ENCODE measurements at places on chromosomes 3 and 15.

- DNase-seq, result no peak
These were observed 12.3 kb downstream of the P2RY12 start for GRCh38 chr3:151372063-151372820.

DNA sequence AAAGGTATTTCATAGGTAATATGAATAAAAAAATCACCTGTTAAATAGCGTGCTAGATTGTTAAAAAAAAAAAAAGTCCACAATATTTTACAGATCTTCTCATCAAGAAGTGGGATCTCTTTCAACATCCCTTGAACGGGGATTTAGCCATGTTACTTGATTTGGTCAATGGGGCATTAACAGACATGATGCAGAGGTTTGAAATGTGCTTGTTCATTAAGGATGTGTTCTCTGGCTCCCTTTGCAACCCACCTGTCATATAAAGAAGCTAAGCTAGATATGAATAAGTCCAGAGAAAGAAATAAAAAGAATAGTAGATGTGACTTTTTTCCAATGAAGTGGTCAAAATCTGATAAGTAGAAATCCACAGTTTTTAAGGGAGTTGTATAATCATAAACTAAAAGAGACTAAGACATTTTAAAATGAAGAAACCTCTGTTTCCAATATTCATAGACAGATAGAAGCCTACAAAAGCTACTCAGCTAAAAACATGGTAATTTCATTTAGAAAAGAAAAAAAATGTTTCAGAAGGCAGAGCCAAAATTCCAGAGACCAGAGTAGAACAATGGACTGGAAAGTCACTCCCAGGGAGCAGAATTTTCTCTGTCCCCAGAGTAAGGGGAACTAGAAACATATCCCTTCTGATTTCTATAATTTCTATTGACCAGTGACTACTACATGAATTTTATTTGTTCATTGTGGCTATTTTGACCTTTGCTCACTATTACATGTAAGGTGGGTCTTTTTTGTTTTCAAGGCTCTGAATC is 79.2 kb downstream of the PLSCR2 start:
- no peak for DNase-seq

DNA sequence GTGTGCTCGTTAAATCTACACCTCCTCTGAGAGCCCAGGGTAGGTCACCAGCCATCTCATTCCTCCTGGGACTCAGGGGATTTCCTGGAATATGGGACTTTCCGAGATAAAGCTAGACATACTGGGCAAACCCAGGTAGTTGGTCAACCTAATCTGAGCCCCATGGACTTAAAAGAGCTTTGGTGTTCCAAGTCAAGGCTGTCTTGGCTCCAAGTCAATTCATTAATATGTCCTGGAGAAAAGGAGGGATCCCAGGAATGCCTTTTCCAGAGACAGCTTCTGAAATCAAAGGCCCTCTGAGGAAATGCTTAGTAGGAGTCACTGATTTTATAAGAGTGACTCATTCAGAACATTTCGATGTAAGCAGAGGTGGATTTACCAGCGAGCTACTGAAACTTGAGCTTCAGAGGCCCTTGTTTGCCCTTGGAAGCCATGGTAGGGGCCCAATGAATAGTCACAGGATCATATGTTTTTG is 137.3 kb upstream of the UBE2E1 start:
- DNase-seq, result no peak

DNA sequence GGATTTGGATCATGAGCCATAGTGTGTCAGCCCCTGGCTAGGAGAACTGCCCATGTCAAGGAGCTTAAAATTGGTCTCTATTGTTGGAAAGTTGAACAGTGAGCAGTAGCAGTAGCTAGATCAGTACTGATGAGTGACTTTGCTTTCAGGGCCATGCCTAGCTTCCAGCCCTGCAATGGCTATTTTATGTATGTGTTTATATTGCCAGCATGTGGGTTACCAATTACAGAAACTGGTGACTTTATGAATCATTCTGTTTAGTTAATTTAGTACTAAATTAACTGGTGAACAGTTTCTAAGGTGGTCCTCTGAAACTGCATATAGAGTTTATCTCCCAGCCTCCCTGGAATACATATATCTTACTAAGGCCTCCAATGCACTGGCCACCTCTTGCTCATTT is 908.1 kb upstream of the ALCAM start:
- DNase-seq, result no peak

- DNase-seq, result peak; percentile 40
These were observed 359 bp downstream of the ARIH1 start for GRCh38 chr15:72474466-72474911.

- DNase-seq, result no peak
These were observed 44.8 kb upstream of the SPSB4 start for GRCh38 chr3:141006344-141006743.

- DNase-seq, result peak; percentile 16
These were observed 386.6 kb upstream of the DPH6 start for GRCh38 chr15:35932531-35932930.

- DNase-seq, result no peak
These were observed 223.9 kb downstream of the THRB start for GRCh38 chr3:24270744-24271143.

DNA sequence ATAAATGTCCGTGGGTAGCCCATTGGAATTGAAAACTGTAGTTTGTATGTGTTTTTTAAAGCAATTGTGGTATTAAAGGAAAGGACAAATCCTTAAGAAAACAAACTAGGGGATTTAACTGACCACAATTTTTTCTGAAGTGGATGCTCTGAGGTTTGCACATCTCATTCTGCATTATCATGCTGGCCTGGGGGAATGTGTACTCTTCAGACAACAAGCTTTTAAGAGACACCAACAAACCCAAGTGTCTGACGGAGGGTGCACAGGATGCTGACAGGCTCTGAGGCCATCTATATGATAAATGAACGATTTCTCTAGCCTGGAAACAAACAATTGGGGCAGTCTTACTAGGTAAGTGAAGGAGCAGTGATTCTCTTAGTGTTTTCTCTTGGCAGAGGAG is 9.1 kb downstream of the LINS1 start:
- no peak for DNase-seq

GRCh38 chr3:18483226-18483625 is 58.1 kb upstream of the SATB1 start:
- DNase-seq, result no peak

DNA sequence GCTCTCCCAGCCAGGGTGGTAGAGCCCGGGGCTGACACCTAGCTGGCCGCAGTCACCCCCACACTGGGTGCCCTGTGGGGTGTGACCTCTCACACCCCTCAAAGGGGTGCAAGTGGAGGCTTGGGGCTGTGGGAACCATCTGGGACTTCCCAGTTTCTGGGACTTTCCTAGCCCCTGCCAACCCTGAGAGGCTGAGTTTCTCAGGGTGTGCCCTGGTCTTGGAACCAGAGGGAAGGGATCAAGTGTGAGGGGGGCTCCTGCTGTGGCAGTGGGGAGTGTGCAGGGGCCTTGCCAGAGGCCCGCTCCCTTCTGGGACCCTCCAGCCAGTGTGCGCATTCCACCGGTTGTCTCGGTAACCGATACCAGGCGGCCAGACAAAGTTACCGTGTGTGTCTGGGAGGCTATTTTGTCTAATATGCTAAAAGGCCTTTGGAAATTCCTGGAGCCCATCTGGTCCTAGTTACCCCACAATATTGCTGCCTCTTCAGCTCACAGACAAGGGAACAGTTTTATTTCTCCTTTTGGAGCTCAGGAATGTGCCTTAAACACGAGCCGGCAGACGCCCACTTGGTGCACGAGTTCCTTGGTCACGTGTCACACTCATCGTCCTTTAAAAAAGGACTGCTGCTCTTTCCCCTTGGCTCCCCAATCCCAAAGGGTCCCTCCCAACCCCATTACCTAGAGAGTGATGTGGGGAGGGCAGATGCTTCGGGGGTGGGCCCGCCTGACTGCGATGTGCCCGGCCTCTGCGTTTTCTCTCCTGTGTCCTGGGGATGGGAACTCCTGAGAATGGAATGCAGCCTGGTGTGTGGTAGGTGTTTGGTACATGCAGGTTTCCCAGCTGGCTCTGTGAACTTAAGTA is 33.2 kb downstream of the HDAC11 start:
- DNase-seq, result no peak

GRCh38 chr15:51038162-51038973 is 56.3 kb downstream of the TNFAIP8L3 start:
- no peak for DNase-seq

DNA sequence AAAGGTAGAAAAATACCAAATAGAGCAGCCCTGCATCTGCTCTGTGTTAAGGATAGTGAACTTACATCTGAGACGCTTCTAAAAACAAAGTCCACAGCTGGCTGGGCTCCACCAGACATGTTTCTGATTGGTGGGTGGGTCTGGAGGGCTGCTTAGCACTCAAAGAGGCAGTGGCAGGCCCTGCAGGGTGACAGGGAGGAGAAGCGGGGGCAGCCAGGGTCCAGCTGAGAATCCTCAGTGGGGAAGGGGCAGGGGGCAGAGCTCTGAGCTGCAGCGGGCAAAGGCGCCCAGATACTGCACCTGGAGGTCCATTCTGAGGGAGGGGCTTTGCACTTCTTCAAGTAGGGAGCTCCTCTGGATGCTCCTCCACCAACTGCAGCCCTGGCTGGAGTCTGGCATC is 28.1 kb downstream of the PRR23E start:
- DNase-seq, result no peak

DNA sequence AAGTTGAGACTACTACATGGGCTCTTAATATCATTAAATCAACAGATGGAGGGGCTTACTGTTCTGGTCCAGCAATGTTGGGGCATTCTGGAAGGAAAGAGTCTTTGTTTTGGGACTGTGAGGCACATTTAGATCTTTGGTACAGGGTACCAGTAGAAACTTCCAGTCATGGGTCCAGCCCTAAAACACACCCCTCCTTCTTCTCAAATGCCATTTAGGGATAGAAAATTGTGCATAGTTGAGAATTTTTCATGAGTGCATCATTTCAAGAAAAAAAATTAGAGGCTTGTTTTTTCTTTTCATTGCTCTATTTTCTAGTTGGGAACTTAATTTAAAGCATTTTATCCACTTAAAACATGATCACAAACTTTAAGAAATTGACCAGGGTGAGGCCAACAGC is 4.1 kb upstream of the RTP1 start:
- no peak for DNase-seq

DNA sequence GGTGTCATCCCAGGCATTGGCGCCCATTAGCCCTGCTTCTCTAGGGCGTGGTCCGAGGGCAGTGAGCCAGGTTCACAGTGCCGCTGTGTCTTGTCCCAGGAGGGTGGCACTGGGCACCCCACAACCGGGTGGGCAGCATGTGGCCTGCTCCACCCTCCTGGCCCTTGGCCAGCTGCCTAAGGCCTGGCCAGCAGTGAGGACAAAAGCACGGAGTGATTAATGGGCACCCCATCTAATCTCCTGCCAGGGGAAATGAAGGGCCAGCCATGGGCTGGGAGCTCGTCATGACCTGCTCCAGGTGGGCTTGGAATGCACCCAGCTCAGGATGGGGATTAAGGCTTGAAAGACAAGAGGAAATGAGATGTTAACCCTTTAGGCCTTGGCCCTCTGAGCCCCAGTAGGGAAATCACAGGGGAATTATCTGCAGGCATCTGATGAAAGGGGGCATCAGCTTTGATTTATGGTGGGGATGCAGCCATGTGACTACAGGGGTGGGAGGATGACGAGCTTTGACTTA is 5.2 kb downstream of the THSD4 start:
- DNase-seq, result no peak

DNA sequence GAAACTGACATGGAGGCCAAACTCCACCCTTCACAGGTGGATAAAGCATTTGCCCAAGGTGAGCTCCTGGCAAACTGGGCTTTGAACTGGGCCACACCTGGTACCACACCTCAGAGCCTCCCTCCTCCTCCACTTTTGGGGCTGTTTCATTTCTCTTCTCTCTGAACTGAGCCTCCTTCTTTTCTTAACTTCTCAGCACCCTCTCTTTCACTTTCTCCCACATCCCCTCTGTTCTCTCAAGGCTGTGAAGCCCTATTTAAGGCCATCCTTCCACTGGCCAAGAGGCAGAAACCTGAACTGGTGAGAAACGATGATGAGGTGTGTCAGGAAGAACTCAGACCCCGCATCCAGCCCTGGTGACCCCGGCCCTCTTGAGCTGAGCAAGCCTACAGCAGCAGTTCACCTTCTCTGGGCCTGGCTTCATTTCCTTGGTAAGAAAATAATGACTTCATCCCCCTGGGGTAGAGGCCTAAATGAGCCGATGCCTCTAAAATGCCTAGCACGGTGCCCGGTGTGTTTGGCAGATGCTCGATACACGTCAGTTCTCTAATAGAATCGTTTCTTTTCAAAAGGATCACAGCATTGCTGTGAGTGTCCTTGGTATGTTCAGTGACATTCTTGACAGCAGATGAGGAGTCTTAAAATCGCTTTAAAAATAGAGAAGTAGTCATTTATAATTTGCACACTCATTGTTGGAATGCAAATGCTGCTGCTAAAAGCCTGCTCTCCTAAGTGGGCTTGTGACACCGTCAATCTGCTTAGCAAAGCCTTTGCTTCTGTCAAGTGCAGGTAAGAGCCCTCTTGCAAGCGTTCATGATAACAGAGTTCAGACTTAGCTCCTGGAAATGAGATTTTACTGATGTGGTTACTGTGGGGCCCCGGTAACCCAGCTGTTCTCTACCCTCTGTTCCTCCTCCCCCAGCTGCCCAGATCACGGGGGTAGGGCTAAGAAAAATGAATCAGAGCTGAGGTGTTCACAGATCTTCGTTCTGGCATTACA is 97.7 kb upstream of the ATP2B2 start:
- DNase-seq, result no peak

- DNase-seq, result no peak
These were observed 11.9 kb downstream of the ACTC1 start for GRCh38 chr15:34783431-34783830.

- DNase-seq, result no peak
These were observed 79.3 kb upstream of the CBLB start for GRCh38 chr3:105948101-105948500.

DNA sequence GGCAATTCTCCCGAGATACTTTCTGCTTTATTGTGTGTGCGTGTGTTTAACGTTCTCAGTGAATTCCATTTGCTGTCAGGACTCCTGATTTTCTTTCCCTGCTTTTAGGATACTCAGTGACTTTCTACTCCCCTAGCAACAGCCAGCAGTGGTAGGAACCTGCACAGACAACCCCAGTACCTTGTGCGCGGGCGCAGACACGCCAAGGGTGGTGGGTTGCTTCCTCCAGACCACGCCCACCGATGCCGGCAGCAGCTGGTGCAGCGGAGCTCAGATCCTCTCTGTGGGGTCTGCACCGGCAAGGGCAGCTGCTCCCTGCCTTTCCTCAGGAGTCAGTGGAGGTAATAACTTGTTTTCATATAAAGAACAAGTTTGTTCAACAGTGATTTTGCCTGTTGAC is 225.1 kb upstream of the NDN start:
- DNase-seq, result peak; percentile 13

- no peak for DNase-seq
These were observed 38.8 kb downstream of the PYGO1 start for GRCh38 chr15:55549305-55549704.

GRCh38 chr3:119497820-119498185 is 544 bp upstream of the TIMMDC1 start:
- DNase-seq, result no peak

DNA sequence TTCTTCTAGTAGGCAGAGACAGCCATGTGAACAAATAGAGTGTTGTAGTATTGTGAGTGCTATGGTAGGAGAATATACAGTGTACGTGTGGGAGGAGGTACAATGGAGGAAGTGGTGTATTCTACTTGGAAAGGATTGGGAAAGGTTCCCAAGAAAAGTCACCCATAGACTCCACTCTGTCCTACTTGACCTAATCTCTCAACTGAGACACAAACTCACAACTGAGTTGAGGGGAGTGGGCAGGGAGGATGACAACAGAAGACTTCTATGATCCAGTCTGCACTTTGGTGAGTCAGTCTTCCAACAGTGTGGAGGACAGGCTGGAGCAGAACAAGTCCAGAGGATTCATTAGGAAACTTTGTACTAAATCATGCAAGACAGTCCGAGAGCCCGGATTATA is 28.8 kb upstream of the AQP9 start:
- no peak for DNase-seq

- DNase-seq, result no peak
These were observed 583 bp downstream of the EAF1 start for GRCh38 chr3:15427981-15428380.
